Activated CD4-positive, alpha-beta T cell treated with anti-CD3 and anti-CD28 coated beads, Interleukin-2, Interleukin-6, amounts not matched to agents 100 ng/mL and 50 ng/mL, durations not matched to agents 16 hours and 8 hours (primary cell): ENCODE measurements at places on chromosomes 2 and 18.
A peak's percentile ranks its signal among the peaks of the same experiment; 100 is the strongest.

- DNase-seq, result no peak
Observed at GRCh38 chr2:60589104-60589503, 35.6 kb upstream of the BCL11A start.

DNA sequence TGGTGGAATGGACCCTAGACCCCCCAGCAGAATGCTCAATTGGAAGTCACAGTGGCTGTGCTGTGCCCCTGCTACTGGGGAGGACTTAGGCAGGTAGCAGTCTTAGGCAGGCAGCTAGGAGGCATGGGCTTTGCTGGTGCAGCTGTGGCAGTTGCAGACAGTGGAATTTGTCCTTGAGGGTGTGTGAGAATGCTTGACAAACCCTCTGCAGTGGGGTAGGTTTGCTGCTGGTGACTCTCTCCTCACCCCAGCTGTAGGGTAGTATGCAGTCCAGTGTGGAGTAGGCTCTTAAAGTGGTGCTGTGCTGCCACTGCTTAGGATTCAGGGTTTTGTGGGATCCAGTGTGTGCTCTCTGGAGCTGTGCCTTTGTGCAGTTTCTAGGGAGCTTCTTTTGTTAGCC, 61.3 kb downstream of the NUP35 start:
- DNase-seq, result no peak

DNA sequence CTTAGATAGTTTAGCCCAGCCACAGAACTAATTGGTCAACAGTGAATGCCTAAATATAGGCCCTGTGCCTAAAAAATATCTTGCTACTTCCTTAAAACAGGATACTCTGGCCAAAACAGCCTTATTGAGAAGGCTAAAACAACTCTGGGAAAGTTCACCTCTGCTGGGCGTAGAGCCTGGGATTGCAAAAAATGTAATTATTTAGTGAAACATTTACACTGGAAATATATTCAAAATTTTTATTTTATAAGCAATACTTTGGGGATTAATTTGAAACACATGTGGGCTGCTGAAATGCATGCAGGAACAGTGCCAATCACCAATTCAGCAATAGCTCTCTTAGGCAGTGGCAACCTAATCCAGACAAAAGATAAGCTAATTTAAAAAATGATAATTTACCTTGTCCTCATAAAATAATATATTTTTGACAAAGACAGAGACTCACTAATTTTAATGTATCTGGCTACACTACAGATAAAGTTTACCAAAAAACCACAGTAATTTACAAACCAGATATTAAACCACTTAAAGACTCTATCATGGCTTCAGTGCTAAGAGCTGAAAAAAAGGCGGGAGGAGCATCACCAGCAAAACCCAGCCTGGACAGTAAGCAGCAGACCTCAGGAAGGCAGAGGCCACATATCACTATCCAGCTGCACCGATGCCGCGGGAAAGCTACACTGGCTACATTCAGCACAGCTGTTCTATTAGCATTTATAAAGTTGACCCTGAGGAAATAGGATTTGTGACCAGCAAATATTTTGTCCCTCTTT, 18.5 kb downstream of the TRAK2 start:
- no peak for DNase-seq

GRCh38 chr2:111702119-111702803, 181.7 kb downstream of the ANAPC1 start:
- peak; percentile 81 for DNase-seq

DNA sequence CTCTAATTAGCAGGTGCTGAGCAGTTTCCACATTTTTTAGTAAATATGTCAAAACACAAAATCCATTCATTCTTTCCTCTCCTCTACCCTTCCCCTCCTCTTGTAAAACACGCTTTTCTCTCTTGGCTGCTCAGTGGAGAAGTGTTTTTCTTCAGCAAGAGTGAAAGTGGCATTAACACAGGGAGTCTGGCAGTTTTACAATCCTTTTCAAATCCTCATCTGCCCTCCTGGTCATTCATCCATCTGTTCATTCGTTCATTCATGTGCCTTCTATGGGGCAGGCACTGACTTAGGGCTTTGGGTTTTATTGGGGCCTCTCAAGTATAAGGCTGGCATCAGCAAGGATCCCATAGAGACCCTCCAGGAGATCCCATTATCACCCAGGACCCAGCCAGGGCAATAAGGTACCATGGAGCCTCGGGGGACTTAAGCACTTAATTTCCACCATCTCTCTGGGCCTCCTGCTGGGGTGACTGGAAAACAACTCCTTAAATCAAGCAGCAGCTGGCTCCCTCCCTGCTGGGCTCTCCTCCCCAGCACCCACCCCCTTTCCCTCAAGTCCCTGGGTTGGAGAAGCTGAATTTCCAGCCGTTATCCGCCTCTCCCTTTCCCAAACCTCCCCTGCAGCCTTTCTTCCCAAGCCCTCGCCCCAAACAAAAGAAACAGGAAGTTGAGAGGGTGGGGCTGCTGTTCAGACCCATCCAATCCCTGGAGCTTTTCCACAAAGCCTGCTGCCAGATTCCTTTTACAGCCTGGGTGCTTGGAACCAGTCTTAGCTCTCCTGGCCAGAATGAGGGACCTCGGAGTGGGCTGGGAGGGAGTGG, 32.6 kb downstream of the MARCHF4 start:
- DNase-seq, result no peak

DNA sequence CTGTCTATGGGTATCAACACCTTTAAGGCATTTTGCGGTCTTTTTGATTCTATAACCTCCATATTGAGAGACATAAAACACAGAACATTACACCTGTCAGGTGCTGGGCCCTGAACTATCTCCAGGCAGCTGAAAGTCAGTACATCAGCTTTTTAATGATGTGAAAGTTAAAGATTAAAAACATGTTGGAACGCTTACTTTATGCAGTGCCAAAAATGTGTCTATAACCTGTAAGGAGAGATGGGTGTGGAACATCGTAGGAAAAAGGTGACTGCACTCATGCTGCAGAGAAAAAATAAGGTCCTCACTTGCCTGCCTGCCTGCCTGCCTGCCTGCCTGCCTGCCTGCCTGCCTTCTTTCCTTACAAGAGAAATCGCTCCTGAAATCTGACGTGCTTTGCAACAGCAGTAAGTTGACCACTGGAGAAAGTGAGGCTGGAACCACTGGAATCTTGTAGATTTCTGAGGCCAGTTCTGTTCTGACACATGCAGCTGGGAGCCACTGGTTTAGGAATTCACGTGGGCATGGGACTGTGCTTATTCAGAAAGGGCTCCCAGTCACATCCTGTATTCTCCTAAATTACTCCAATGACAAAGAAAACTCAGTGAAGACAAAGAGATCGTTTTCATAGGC, 34.1 kb downstream of the BCL11A start:
- no peak for DNase-seq

GRCh38 chr18:57982372-57983021, 61.5 kb upstream of the NEDD4L start:
- no peak for DNase-seq

- no peak for DNase-seq
Observed at GRCh38 chr2:10989782-10990181, 78.0 kb downstream of the KCNF1 start.

DNA sequence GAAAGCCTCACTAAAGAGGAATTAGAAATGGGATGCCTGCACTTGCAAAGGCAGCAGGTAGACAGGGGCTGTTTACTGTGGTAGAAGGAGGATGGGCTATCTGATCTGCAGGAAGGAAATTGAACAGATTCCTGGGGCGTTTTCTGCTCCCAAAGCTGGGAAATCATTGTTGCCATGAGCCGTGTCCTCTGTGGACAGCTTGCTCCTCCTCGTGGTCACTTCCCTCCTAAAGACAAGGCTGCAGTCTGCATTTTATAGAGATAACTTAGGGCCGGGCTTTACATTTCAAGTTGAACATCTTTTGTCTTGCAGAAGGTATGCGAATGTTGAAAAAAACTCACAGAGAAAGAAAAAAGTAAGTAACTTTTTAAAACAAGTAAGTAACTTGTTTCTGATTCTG, 50.9 kb downstream of the DCDC2C start:
- DNase-seq, result no peak

- DNase-seq, result peak; percentile 63
Observed at GRCh38 chr18:79982736-79983135, 5.6 kb downstream of the TXNL4A start.

DNA sequence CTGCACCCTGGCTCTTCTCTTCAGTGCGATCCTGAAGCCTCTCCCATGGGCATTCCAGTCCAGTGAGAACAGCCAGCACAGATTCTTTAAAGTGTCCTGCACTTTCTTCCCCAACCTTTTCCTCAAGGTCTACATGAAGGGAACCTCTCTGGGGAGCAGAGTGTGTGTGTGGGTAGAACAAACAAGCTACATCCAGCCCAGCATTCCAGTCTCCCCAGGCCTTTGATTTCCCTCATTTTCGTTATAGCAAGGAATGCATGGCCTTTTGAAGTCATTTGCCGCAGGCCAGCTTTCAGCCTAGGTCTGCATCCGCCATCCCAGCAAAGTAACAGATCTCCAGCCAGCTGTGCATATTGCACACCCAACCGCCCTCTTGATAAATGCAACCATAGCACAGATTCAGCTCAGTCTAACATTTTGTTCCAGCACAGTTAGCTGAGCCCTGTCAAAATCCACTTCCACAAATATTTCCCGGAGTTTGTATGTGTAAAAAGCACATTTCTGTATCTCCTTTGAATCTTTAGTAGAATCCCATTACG, 44.6 kb downstream of the CD8B2 start:
- DNase-seq, result no peak

DNA sequence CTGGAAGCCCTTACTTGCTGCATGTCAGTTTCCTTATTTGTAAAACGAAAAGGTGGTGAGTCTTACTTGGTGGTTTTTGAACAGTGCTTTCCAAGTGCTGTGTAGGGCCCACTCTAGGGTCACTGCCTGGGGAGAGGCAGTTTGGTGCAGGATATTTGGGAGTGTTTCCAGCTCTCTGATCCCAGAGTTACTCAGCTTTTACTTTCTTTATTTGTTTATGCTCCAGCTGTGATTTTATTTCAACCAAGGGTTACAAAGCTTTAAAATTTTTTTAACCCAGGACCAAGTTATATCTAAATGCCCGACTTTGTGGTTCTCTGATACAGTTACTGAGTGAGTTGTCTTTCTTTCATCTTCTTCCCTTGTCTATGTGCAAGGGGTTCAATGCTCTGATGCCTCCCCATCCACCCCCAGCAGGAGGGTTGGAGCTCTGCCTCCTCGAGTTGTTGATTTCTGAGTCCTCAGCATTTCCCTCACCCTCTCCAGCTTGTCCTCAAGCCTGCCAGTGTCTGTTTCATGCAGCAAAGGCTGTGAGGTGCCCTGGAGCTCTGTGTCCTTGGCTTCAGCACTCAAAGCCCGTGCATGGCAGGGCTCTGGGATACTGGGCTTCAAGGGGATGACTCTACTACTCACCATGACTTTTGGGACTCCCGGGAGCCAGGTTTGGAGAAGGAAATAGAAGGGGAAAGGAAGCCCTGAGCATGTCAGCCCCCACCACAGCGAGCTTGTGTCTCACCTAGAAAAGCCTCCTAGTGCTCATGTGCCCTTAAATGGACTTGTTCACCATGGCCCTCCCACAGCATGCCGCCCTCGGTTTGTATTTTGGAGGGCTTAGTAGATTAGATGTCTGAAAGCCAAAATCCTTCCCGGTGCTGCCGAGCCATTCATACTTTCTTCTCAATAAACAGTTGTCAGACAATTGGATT, 236.8 kb downstream of the SETBP1 start:
- no peak for DNase-seq

GRCh38 chr2:40886655-40887054, 434.8 kb upstream of the SLC8A1 start:
- DNase-seq, result no peak

DNA sequence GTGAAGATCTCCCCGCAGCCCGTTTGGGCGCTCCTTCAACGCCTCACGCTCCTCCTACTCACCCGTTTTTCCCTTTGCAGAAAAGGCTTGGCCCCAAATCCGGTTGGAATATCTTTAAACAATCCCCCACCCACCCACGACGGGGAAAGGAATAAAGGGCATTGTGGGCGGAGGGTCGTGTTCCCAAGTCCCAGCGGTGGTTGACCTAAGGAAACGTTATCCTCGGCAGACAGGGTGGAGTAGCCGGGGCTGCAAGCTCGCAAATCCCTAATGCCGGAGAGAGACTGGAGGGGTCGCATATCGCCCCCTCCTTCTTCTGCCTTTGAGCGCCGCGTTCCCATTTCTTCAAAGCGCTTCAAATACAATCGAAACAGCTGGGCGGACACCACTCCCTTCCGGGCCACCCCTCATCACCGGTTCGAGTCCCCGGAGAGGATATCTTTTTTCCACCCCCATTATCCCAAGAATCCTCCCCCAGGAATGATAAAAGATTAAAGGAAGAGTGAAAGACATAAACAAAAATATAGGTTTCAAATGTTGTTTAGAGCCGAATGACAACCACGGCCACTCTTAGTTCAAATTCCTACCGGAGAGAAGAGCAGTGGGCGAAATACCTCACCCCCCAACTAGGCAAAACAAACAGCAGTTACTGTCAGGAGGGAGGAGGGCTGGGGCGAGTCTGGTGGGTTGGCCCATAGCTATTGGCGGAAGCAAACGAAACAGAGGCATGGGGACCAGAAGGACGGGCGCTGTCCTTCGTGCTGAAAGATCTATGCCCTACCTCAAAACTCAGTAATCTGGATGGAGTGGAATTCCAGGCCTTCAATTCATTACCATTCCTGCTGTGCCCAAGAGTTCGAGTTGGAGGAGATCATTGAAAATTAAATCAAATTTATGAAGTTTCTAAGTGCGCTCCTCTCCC, 2.8 kb upstream of the GAD1 start:
- no peak for DNase-seq

DNA sequence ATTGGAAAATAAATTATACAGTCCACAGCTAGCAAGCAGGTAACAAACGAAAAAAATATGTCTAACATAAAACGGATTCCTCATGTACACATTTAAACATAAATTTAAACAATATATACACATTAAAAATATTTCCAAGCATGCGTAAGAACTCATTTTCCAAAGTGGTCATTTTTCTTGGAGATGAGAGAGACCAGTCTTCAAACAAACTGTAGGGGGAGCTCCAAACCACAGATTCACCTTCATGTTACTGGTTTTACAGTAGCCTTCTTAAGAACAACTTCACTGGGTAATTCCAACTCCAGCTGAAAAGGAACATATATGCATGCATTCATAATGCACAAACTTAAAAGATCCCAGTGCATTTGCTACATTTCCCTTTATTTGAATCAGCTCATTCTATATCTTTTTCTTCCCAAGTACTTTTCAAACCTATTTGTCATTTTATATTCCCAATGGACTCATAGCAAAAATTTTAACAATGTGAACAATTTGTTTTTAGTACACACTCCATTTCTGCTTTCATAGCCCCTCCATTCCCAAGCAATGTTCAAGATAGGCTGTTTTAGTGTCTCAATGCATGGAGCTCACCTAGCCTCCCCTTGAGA, 4.7 kb upstream of the STAMBP start:
- DNase-seq, result peak; percentile 70

GRCh38 chr18:59298871-59299270, 19.6 kb downstream of the CPLX4 start:
- no peak for DNase-seq

- DNase-seq, result no peak
Observed at GRCh38 chr18:80108121-80108536, 933 bp upstream of the ADNP2 start.

DNA sequence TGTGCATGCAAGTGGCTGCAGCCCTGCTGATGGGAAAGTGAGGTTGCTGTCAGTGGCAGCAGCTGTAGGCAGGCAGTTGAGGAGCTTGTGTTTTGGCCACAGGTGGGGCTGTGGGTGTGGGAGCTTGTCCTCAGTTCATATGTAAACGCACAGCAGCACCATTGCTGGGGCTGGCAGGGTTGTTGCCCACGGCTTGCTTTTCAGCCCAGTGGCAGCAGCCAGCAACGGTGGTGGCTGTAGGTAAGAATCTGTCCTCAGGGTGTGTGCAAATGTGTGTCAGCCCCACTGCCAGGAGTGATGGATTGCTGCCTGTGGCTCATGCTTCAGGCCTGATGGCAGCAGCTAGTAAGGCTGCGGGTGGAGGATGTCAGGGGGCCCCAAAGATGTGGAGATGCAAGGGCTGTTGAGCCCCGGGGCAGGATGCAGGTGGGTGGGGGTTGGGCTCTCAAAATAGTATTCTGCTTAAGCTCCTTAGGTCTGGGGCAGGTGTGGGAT, 141.3 kb upstream of the THUMPD2 start:
- DNase-seq, result peak; percentile 22
